Activated gamma-delta T cell treated with Interleukin-2 at 50 U/mL for 16 hours (primary cell): ENCODE measurements at places on chromosomes 16 and 17.

- DNase-seq = no peak
Observed at GRCh38 chr17:63222655-63223054, 223.5 kb downstream of the CYB561 start.

- DNase-seq = no peak
Observed at GRCh38 chr16:8910811-8911210, 28.7 kb downstream of the LITAFD start.

DNA sequence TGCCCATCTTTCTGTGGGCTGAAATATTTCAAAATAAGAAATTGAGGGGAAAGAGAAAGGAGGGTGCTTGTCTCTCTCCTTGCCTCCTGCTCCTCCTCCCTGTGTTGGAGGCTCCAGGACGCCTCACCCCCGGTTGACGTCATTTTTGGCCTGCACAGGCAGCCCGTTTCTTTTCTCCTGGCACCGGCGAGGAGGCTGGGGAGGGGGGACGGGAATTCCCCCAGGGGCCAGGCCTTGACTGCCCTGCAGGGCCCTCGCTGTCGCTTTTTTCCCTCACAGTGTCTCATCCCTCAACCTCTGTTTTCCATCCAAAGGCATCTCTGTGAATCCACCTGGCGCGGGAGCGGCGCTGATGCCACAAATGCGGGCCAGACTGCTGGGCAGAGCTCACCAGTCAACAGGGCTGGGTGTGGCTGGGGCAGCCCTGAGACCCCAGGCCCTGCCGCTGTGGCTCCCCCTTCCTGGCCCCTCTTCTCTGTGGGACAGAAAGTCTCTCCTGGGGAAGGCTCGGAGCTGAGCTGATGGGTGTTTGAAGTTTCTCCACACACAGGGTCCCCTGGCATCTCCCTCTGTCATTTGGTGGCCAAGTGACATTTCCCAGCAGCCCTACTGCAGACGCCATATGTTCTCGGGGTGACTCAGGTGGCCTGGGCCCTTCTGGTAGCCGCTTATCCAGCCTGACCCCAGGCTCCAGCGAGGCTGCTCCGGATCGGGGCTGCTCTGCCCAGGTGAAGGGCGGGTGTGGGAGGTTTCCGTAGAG lies 16.0 kb downstream of the CENPX start:
- no peak for DNase-seq

GRCh38 chr16:476039-476438 lies 50.6 kb downstream of the RAB11FIP3 start:
- DNase-seq = no peak

DNA sequence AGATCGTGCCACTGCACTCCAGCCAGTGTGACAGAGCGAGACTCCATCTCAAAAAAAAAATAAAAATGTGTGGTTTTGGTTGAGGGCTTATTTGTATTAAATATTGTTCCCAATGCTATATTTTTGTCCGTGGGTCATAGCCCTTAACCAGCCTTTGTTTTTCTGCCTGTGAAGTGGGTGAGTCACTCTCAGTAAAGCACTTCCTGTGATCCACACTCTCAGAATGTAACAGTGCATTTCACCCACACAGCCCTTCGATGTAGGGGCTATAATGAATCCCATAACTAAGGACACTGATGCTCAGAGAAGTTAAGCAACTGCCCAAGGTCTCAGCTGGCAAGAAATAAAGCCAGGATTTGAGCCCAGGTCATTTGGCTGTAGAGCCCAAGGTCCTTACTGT lies 34.7 kb upstream of the POLR3E start:
- DNase-seq = no peak

GRCh38 chr16:48284772-48285409 lies 37.6 kb upstream of the ABCC11 start:
- DNase-seq = peak; percentile 8

DNA sequence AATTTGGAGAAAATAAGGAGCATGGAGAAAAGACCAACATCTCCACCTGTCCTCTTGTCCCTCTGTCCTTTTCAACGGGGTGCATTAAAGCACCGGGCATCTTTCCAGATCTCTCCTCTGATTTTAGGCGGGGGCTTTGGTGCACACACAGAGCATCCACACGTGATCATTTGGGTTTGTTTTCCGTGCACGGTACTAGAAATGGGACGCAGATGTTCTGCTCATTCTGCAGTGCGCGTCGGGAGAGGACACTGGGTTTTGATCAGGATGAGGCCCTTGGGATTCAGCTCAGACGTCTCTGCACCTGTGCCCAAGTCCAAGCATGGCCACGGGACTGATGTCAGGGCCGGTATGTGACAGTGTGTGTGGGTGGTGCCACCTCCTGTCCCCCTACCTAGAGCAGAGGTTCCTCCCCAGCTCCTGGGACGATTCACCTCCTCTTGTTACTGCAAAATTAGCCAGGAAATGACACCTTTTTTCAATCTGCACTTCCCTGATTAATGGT lies 31.9 kb downstream of the PDIA2 start:
- no peak for DNase-seq
